Esophagus squamous epithelium (tissue), 5 donors: ENCODE measurements at places on chromosomes 7 and 10.

DNA sequence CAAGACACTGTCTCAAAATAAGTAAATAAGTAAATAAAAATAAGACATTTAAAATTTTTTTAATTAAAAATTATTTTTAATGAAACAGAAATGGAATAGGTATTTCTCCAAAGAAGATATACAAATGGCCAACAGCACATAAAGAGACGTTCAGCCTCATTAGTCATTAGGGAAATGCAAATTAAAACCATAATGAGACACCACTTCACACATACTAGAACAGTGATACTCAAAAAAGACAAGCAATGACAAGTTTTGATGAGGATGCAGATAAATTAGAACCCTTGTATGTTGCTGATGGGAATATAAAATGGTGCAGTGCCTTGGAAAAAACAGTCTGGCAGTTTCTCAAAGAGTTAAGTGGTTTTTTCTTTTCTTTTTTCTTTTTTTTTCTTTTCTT lies 26.5 kb upstream of the C10orf67 start:
- no peak for DNase-seq

DNA sequence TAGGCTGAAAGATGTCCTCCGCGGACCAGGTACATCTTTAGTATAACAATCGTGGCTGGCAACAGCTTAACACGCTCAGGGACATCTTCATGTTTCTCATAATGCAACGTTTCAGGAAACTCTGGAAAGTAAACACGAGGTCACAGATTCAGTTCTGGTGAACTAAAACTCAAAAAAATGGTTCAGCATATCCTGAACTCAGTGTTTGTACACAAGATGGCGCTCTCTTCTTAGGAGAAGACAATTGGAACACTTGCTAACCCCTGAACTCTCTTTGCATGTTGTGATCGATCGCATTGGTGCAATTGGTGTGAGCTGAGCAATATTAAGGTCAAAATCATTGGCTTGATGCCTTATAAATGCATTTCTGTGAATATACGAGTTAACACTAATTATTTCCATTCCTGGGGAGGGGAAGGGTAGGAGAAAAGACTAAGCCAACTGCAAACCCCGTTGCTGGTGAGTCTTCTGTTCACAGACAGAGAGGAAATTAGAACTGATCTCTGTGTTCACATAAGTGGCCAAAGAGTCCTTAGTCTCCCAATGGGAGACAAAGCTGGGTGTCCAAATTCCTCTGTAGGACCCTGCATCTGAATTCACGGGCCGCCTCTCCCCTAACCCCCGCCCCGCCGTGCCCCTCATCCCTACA lies 52.6 kb upstream of the FAM180A start:
- DNase-seq, result no peak

GRCh38 chr7:48244864-48245271 lies 73.6 kb downstream of the ABCA13 start:
- no peak for DNase-seq

DNA sequence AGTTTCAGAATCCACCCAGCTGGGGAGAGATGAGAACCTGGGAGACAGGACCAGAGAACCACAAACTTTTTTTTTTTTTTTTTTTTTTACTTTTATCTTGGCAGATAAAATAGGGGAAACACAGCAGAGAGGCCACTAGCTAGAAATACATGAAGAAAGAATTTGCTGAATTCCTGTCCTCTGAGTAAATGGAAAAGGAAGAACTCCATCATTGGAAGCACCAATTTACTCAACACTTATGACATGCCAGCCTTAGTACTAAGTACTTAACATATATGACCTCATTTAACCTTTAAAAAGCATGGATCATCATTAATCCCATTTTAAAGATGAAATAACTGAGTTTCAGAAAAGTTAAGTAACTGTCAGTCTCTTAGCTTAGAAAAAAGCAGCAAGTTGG lies 343.0 kb upstream of the NPSR1 start:
- no peak for DNase-seq

- DNase-seq, result no peak
Measured at GRCh38 chr10:126906704-126907422, 1.6 kb downstream of the DOCK1 start.
